ENCODE measurements at places on chromosomes 11 and 22. TPM values are rescaled to one million over a fixed set of nuclear protein-coding genes. Genes with fewer than 3 reads are reported as not detected.

SMIM38 gene
- not detected for total RNA-seq

VPS11 gene
- total RNA-seq = 88.0 TPM

DDIAS gene
- total RNA-seq = 5.0 TPM

SCGB1D2 gene
- not detected for total RNA-seq

OR56A1 gene
- total RNA-seq = 0.15 TPM

CCDC87 gene
- 0.76 TPM for total RNA-seq

ANGPTL5 gene
- not detected for total RNA-seq

DNA sequence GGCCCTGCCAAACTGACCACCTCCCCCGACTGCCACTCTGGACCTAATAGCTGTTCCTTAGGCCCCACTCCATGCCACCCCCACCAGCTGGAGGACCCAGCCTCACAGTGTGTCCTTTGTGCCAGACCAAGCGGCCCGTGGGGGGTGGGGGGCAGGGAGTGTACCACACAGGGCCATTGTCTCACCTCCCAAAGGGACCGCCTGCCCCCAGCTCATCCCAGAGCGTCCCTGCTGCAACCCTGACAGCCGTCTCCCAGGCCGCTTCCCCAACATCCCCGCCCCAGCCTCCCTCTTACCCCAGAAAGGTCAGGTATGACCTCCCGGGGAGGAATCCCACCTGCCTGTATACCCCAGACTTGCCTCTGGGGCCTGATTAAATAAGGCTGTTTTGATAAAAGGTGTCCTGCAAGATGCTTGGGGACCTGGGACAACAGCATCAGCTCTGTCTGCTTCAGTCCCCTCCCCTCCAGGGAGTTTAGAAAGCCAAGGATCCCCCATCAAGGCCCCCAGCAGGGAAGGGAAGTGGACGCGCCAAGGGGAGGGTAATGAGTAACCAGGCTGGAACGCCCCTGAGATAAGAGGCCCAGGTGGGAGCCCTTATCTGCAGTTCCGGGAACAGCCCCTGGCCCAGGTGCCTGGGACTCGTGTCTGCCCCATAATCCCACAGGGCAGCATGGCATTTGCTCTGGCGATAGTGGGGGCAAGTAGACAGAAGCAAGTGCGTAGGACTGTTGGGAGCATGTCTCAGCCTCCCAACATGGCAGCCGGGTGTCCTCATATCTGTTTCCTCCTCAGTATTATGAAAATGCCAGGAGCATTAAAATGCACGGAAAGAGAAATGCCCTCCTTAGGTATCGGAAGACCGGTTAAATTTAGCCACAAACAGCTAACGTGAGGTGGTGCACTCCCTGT is 9.0 kb downstream of the CDC42EP1 start:
- no peak for DNase-seq

GRCh38 chr11:107927559-107927958 is 689 bp upstream of the RAB39A start:
- DNase-seq = no peak

GRCh38 chr11:76656571-76657081 is 13.9 kb downstream of the LRRC32 start:
- DNase-seq = no peak

- no peak for DNase-seq
Measured at GRCh38 chr11:69674267-69674885, 777 bp downstream of the LTO1 start.

GRCh38 chr11:117872420-117872961 is 4.0 kb downstream of the FXYD6 start:
- DNase-seq = no peak
